ENCODE measurements at places on chromosomes 2 and 18.

- peak; percentile 35 for ATAC-seq
These were observed 158.0 kb downstream of the NEDD4L start for GRCh38 chr18:58201733-58202730.

GRCh38 chr18:56322406-56322805 is 316.0 kb downstream of the TXNL1 start:
- no peak for ATAC-seq

- ATAC-seq = peak; percentile 73
These were observed 58.9 kb upstream of the STON1 start for GRCh38 chr2:48471048-48471474.

GRCh38 chr2:179927041-179927440 is 65.6 kb upstream of the ZNF385B start:
- ATAC-seq = no peak

DNA sequence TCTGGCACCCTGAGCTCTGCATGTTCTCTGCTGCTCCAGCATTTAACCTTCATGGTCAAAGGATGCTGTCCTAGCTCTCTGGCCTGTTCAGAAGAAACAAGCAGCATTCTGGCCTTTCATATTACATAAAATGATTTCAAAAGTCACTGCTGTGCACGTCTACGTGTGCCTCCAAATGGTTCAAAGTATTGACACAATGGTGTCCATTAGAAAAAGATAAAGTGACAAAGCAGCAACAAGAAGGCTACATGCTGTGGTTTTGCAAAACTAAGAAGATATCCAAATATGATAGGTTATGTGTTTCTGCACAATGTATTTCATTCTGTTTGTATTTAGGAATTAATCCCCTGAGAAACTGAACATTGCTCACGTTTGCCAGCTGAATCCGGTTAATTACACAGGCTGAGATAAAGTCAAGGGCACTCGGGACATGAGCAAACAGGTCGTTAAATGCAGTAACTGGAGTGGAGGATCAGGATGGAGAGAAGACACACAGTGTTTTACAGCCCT is 258.5 kb downstream of the DOK6 start:
- no peak for ATAC-seq

GRCh38 chr2:85935170-85935745 is 46.5 kb upstream of the ST3GAL5 start:
- no peak for ATAC-seq

GRCh38 chr2:242051463-242051862 is 181.9 kb downstream of the RTP5 start:
- ATAC-seq = no peak

DNA sequence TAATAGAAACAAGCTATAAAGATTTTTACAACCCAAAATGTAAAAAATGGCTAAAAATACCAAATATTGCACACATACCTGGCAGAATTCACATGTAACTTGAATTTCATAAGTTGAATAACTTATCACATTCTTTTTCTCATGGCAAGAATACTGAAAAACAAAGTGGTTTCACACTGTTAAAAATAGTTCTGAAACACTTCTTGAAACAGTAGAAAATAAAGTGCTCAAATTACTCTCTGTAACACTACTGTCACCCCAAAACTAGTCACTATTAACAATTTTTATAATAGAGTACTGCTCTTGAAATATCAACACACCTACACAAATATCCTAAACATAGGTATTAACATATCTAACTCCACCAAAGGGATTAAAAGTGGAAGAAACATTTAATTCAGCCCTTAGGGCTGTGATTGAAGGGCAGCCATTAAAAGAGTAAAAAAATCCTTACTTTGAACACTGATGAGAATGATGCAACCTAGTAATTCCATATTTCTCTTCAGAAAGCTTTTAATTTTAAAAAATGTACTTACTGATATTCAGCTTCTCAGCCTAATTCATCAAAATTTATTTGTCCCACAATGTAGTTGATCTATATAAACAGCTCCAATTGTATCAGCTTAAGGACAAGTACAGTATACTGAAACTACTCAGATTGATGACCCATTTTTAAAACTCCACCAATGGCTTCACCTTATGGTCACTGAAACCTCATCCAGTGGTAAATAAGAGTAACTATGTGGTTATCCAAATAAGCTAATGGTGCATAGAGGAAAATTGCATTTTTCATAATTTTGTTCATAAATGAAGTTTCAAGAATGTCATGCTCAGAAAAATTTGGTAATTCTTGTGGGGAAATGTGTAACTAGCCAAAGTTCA is 31.4 kb downstream of the ATF2 start:
- ATAC-seq = no peak

- ATAC-seq = no peak
These were observed 42.9 kb downstream of the ANTXR1 start for GRCh38 chr2:69055688-69056470.

DNA sequence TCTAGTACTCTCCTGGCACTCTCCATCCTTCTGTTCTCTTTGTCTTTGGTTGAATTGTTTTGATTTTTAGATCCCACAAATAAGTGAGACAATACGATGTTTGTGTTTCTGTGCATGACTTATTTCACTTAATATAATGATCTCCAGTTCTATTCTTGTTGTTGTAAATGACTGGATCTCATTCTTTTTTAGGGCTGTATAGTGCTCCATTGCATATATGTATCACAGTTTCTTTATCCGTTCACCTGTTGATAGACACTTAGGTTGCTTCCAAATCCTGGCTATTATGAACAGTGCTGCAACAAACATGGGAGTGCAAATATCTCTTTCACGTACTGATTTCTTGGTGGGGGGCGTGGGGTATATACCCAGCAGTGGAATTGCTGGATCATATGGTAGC is 245.0 kb downstream of the ADCYAP1 start:
- no peak for ATAC-seq

- peak; percentile 96 for ATAC-seq
These were observed at the start of gene GALNT3 for GRCh38 chr2:165793779-165794535. GALNT3 (minus strand) TSS chr2:165794247; CDS start chr2:165770700, 23,547 bp downstream.
